ENCODE measurements at places on chromosomes 5 and 9.

GRCh38 chr5:59157068-59157467 is 574.2 kb downstream of the RAB3C start:
- DNase-seq: no peak

DNA sequence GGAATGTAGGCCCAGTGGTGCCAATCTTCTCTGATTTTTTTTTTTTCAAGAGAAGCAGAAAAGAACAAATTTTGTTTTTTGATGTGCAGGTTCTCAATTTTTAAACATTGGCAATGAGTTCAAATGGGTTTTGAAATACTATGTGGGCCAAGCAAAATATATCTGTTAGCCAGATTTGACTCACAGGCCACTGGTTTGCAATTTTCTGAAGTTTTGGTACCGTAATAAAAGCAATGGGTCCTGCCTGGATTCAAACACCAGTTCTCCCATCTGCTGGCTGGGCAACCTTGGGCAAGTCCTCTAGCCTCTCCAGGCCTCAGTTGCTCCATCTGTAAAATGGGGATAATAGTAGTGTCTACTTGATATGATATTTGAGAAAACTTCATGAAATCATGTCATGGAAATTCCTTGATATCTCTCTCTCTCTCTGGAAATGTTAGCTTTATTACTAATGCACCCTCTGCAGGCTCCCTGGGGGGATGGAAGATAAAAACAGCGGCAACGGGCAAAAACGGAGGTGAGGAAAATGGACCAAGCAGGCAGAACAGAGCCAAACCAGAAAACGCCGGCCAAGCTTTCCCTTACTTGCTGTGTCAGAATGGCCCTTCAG is 63.4 kb downstream of the SMIM23 start:
- DNase-seq: no peak

DNA sequence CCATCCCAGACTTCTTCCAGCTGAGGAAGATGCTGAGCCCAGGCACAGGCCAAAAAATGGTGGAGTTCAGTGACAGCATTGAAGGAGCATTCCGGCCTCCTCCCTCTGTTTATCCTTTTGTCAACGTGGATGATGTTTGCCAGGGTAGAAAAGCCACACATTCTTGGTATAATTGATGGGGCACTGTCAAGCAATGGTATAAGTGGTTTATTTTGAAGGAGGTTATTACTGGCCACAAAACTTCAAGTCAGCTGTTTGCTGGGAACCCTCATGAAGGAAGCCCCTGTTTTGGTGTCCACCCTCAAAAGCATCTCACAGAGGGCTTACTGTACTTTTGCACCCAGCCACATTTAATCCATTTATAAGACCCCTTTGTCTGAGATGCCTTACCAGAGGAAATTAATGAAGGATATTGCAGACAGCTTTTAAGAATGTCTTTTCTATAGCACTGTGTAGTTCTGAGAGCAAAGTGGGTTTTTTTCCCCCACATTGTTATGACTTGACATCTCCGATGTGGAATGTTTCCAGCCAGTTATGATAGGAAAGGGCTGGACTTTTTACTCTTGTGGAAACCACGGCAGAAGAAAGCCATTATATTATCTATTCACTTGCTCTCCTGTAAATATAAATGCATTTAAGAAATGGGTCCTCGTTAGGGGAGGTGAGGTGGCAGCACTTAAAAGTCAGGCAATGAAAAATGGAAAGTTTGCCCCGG is 95.5 kb upstream of the SPATA31D4 start:
- DNase-seq: no peak

DNA sequence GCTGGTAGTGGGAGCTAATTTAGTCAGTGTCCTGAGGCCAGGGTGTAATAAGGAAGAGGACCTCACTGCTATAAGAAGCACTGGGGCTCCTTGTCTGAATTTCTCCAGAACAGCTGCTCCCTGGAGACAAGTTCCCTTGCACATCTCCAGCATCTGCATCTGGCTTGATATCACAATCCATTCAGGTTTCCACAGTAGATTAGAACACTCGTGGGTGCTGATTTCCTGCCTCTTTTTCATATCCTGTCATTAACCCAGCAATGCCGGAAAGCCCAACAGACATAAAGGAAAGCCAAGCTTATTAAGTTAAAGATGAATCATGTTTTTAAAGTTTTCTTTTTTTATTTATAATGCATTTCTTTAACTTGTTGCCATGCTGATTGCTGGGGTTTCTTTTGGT is 232.3 kb upstream of the WWC1 start:
- no peak for DNase-seq

GRCh38 chr5:180156141-180156540 is 52.9 kb downstream of the RASGEF1C start:
- DNase-seq: no peak

- DNase-seq: no peak
Measured at GRCh38 chr9:2933165-2934095, 89.5 kb upstream of the PUM3 start.

GRCh38 chr5:80142996-80143395 is 107.8 kb downstream of the THBS4 start:
- no peak for DNase-seq

Measured in CD4-positive, alpha-beta T cell treated with Interleukin-1 beta for 1 hour (primary cell).